Fibroblast of skin of left biceps (primary cell): ENCODE measurements at places on chromosomes 2 and 18.
A peak's percentile ranks its signal among the peaks of the same experiment; 100 is the strongest.

DNA sequence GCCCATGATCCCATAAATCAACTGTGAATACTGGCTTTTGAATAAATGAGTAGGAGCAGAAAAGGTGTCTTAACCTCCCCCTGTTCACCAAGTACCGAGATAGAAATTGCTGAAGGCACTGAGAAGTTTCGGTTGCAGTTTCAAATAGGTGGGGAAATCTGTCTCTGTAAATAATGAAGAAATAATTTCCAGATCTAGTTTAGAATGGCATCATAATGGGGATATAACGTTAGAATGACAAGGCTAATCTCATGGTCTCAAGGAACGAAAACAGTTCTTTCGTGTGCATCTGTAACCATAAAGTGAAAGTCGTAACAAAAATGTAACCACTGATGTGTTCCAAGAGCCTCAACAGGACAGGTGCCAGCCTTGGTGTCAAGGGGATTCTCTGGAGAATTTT lies 49.9 kb upstream of the TMEM18 start:
- DNase-seq = no peak

DNA sequence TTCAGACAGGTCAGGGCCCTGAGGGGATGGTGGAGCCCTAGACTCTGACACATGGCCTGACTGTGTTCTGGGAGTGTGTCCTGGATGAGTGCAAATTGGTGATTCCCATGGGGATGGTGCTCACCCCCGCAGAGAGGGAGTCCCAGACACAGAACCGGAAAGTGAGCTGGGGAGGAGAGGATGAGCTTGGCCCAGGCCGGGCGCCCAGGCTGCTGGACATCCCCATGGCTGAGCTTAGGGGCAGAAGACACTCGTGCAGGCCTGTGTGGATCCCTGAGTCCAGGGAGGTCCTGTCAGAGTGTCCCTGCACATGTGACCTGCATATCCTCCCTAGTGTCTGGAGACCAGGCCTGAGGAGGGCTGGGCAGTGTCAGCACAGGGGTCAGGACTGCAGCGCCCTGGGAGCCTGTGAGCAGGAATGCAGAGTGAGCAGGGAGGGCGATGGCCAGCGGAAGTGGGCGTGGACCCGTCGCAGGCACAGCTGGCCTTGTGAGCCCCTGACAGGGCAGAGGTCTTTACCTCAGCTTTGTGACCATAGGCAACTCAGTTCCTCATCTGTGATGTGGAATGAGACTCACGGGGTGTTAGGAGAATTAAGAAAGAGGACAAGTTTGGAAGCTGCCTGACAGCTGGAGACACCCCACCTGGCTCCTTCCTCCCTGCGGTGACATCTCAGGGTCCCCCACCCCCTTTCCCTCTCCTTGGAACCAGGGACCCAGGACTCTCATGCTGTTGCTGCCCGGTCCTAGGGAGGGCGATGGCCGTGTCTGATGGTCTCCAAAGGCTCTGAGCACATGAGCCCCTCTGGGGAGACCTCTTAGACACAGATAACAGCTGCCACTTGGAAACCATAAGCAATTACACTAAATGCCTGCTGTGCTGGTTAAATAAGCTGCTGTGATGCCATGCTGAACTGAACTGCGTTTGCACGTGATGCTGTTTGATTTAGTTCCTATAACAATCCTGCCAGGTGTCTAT lies 62.6 kb upstream of the HS6ST1 start:
- DNase-seq = no peak

GRCh38 chr18:49360582-49360981 lies 99.9 kb downstream of the DYM start:
- DNase-seq = no peak

- peak; percentile 39 for DNase-seq
Measured at GRCh38 chr2:134398300-134398699, 144.4 kb downstream of the MGAT5 start.

- no peak for DNase-seq
Measured at GRCh38 chr18:13017247-13017875, 26.2 kb downstream of the CEP192 start.

- no peak for DNase-seq
Measured at GRCh38 chr2:149002378-149002890, 36.1 kb upstream of the LYPD6B start.

DNA sequence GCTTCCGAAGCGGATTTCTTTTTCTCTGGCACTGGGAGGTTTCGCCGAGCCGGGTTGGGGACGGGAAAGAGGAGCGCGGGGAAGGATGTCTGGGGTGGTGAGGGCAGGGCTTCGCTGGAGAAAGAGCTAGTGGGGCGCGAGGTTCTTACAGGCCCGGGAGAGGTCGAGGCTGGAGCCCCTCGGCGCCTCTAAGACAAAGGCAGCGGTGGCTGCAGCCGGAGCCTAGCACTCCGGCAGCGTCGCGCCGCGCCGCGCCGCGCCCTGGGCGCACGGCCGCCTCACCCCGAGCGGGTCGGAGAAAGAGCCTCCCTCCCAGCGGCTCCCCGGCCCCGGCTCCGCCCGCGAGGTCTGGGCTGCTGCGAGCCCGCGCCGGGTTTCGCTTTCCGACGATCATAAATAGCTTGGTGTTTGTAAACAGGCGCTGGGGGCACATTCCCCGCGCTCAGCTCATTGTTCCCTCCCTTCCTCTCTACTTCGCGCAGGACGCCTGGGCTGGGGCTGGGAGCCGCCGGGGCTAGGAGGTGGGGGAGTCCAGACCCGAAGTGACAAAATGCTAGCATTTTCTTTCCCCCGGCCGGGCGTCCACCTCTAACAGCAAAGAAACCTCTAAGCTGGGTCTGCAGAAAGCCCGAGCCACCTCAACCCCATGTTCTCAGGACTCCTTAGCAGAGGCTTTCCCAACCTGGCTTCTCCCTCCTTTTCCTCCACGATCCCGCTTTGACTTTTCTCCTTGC lies 813 bp upstream of the MEIS1 start:
- DNase-seq = no peak

GRCh38 chr18:48872234-48873145 lies 78.3 kb downstream of the SMAD7 start:
- DNase-seq = no peak

GRCh38 chr2:75100801-75101151 lies 98.5 kb downstream of the TACR1 start:
- DNase-seq = no peak

DNA sequence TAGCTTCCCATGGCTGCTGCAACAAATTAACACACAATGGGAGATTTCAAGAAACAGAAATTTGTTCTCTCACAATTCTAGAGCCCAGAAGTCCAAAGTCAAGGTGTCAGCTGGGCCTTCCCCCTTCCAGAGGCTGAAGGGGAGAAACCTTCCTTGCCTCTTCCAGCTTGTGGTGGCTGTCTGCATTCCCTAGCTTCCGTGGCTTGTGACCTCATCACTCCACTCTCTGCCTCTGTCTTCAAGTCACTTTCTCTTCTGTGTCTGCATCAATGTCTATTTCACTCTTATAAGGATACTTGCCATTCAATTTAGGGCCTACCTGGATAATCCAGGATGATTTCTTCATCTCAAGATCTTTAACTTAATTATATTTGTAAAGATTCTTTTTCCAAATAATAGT lies 16.8 kb upstream of the SRBD1 start:
- DNase-seq = no peak

DNA sequence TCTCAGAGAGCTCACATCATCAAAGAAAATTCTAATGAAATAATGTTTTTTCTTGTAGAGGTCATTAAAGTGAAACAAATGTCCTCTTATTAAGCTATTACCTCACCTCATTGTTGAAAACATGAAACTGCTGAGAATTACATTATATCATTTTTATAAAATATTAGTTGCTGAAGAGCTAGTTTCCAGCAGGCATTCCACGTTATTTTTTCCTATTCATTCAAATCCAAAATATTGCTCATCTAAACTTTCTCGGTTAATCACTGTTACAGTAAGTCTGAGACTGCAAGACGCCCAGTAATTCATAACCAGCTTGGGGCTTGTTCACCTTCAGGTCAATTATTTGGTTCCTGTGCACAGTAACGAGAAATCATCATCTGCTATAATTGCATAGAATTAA lies 138.5 kb upstream of the RASGRP3 start:
- no peak for DNase-seq

- DNase-seq = no peak
Measured at GRCh38 chr18:2990956-2991640, 21.8 kb downstream of the LPIN2 start.

DNA sequence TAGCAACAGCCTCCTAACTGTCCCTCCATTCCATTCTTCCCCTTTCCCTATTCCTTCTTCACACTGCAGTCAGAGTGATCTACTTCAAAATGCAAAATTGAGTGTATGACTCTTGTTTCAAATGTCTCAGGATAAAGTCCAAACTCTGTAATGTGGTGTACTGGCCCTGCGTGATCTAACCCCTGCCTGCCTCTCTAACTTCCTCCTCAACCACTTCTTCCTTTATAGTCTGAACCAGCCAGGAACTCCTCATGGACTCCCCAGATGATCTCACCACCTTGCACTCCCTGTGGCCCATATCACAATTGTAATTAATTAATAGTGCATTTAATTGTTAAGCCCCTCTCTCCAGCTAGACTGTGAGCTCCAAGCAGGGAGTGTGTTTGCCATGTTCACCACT lies 3.1 kb upstream of the B3GNT2 start:
- no peak for DNase-seq

DNA sequence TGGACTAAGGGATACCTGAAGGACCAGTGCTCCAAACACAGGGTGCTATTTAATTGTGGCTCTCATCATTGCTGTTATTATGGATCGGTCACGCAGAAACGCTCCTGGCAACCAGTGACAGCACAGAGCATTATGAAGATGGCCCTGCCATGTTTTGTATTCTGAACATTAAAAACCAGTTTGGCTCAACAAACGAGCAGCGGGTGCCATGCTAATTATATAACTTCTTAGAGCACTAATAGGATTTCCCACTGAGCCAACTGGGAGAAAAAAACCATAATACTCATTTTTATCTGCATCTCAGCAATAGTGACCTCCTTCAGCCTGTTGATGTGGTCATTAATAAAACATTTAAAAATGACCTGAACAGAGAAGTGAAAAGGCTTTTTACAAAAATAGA lies 212.8 kb downstream of the STK39 start:
- DNase-seq = no peak

DNA sequence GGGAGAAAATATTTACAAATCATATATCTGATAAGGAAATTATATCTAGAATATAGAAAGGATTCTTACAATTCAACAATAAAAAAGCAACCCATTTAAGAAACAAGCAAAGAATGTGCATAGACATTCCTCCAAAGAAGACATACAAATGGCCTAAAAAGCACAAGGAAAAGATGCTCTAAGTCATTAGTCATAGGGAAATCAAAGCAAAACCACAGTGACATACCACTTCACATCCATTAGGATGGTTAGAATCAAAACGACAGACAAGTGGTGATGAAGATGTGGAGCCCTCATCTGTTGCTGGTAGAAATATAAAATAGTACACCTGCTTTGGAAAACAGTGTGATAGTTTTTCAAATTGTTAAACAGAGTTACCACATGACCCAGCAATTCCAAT lies 48.2 kb downstream of the MAPRE2 start:
- no peak for DNase-seq

DNA sequence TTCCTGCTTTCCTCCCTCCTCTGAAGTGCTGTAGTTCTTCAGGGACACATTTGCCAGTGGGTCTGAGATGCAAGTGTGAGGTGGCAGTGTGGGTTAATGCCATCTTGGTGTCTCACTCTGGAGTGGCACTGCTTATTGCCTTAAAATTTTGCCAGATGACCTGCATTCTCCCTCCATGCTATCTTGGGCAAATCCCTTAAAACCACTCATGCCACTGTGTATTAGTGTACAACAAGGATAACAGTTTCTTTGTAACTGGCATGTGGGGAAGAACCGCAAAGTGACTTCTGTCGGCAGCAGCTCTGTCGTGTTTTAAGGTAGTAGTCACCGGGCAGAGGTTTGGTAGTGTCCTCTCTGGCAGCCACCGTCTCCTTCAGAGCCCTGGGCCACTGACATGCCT lies 124.2 kb downstream of the NEDD4L start:
- DNase-seq = no peak

- no peak for DNase-seq
Measured at GRCh38 chr18:23141104-23141999, 6.1 kb downstream of the CABLES1 start.

DNA sequence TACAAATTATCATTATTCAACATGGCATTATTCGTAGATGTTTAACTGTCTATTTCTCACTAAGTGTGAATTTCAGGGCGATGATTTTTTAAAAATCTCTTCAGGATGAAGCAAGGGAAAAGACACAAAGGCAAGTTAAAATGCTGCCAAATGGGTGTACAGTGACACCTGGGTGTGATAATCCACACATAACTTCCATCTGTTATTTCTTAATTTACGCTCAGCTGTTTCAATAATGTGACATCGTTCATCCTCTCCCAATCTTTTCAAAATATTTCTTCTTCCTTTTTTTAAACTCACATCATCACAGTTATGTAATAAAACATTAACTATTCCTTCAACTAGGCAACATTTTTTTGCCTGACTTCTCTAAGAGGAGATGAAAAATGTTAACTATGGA lies 10.6 kb downstream of the PDE1A start:
- no peak for DNase-seq

GRCh38 chr2:226140594-226140993 lies 659.0 kb downstream of the IRS1 start:
- DNase-seq = no peak

- DNase-seq = no peak
Measured at GRCh38 chr2:7905756-7906155, 776.1 kb upstream of the ID2 start.

- no peak for DNase-seq
Measured at GRCh38 chr2:188795762-188796161, 178.4 kb upstream of the COL3A1 start.

DNA sequence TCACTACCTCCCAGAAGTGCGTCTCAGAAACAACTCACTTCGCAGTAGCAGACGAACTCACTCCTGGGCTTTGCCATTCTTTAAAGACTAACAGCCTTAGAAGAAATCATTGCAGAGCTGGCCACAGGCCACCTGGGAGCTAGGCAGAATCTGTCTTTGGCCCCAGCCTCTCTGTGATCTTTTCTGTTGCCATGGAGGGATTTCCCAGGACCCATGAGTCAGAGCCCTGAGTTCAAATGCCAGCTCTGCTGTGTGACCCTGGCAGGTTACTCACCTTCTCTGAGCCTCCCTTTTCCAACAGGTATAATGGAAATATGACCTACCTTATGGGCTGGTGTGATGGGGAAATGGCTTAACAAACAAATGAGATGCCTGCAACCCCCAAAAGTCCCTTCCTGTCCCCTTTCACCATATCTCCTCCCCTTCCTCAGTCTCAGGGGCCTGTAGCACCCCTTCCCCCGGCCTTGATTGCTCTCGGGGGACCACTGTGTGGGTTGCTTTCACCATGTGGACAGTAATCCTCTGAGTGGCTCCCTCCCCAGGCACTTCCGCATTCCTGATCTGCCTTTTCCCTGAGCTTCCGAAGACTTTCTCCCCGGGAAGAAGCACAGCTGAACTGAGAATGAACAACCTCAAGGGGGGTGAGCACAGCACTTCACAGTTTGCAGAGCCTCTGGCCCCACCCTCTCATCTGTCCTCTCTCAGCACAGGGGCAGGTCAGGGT lies 34.0 kb upstream of the SLC66A3 start:
- no peak for DNase-seq

DNA sequence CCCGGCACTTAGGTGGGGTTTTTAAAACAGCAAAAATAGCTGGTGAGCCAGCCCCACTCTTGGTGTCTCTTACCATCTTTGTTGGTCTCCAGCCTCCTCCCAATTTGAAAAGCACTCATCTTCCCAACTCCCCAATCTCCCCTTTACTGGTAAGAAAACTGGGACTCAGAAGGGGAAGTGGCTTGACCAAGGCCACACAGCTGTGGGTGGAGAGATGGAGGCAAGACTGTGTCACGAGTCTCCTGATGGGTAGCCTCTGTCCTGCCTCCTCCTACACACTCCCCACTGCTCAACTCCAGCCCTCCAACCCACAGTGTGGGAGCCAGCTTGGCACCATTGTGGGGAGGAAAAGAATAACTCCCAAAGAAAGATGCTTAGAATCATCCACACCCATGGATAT lies 140.4 kb downstream of the SMAD2 start:
- no peak for DNase-seq
